Immature natural killer cell (primary cell): ENCODE measurements at places on chromosomes 6 and 20. TPM values are rescaled to one million over a fixed set of nuclear protein-coding genes. Genes with fewer than 3 reads are reported as not detected.

- DNase-seq: no peak
Measured at GRCh38 chr20:25226433-25227316, 21.2 kb upstream of the PYGB start.

DNA sequence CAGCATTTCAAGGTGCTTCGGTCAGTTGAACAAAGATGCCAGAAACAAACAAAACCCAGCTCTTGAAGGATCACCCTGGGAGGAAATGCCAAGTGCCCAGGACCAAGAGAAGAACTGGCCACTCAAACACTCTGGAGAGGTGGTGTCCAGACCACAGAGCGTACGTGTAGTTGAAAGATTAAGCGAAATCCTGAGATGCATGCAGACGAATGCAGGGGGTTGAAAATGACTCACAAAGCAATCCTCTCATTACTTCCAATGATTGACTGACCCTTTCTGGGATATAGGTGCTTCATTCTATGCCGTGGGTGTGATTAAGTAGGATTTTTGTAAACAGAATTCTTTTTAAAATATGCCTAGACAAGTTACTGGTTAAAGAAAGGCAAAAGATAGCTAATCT is 71.5 kb upstream of the ATXN1 start:
- no peak for DNase-seq

DNA sequence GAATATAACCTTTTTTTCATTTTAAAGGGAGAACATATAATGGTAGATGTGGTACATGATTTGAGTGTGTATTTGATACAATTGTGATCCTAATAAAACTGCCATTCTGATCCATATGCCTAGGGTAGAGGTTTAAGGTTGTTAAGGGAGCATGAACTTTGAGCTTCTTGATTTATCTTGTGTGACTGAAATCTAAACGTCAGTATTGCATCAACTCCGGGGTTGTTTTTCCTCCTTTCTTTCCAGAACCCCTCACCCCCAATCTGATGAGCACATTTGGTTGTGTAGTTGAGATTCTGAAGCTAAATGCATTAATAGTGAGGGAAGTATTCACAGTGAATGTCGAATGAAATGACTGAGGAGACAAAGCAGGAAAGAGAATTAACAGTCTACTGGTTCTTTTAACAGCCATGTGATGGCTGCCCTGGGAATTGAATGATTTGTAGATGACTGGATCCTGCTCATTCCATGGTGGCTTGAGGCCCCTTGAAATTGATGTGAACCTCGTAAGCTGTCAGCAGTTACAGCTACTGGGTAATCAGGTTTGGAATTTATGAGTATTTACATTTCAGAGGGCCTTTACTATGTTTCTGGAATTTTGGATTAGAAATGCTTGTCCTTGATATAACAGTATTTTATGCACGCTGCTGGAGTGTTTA is 44.8 kb downstream of the FARS2 start:
- DNase-seq: no peak

FNDC1 gene
- not detected for polyA plus RNA-seq

GRCh38 chr20:40922865-40923264 is 105.8 kb upstream of the TOP1 start:
- no peak for DNase-seq
